ENCODE measurements at places on chromosomes 2 and 18.

GRCh38 chr2:135960656-135961551, 24.5 kb downstream of the DARS1 start:
- DNase-seq = peak; percentile 11

DNA sequence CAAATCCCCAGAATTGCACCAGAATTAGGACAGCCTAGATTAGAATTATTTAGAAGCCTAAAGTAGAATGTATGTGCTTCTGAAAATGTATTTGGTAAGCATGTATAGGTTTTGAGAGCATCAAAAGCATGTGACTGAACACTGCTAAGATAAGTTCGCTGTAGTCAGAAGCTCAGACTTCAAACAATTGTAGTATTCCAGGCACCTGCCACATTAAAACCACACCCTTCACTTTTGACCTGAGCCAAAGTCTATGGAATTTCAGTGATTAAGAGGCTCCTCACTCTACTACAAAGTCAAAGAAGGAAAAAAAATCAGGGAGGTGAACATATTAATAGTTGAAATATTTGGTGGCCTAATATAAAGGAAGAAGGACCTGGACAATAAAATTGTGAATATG, 8.2 kb downstream of the KCNJ3 start:
- no peak for DNase-seq

DNA sequence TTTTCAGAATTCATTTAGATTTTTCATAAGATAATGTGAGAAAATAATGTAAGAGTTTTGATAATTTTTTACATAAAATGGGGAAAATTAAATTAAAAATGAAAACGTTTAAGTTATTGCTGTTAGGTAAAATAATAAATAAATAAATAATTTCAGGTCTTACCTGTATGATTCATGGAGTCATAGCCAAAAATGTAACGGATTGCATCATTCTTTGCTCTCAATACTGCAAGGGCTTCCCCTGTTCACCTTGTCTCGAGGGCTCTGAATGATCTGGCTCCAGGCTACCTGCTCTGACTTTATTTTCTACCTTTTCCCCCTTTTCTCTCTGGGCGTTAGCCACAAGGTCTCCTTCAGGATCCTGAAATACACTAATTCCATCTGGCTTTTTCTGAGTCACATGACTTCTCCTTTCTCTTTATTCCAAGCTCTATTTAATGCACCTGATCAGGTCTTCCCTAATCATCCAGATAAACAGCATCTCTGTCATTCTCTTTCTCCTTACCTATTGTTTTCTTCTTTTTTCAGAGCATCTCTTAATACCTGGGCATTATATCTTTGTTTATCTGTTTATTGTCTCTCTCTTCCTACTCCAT, 30.0 kb upstream of the CFAP36 start:
- DNase-seq = no peak

DNA sequence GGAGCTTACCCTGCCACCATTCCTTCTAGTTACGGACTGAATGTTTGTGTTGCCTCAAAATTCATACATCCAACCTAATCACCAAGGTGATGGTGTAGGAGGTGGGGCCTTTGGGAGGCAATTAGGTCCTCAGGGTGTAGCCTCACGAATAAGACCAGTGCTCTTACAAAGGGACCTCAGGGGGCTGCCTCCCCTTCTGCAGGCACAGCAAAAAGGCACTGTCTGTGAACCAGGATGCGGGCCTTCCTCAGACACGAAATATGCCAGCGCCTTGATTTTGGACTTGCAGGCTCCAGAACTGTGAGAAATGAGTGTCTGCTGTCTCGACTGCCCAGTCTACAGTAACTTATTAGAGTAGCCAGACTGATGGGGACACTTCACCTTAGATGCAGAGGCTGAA, 150.4 kb upstream of the HDAC4 start:
- DNase-seq = no peak

GRCh38 chr2:106269591-106270291, 75.6 kb upstream of the UXS1 start:
- DNase-seq = no peak

- no peak for DNase-seq
Measured at GRCh38 chr2:37894601-37895000, 30.5 kb upstream of the RMDN2 start.

GRCh38 chr18:10040287-10041011, 126.6 kb downstream of the VAPA start:
- no peak for DNase-seq

DNA sequence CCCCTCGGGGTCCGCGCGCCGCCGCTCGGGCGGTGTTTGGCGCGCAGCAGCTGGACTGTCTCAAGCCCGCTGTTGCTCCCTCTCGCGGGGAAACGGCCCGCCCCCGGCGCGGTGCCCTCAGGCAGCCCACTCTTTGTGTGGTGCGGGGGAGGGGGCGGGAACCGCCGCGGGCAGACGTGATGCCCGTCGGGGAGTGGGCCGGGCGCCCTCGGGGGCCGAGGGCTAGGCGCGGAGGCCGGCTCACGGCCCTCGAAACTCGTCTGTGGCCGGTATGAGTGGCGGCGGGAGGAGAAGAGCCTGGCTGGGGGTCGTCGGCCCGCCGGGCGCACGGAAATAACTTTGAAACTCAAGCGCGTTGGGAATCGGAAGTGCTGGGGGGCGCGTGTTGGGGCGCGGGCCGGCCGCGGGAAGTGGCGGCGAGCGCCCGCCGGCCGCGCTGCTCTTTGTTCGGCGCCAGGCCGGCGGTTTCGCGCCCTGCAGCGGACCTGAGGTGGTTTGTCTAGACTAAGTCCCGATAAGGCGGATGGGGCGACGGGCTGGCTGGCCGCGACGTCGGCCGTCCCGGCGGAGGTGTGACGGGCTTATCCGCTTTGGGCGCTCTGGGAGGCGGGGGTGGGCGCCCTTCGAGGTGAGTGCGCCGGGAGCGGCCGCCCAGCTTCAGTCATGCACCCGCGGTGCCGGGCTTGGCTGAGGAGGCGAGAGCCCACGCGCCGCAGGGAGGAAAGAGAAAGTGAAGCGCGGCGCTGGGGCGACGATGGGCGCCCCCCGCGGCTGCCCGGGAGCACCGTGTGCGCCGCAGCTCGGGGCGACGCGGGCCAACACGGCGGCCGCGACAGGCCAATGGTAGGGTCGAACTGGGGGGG, 679 bp downstream of the PTMA start:
- DNase-seq = no peak

DNA sequence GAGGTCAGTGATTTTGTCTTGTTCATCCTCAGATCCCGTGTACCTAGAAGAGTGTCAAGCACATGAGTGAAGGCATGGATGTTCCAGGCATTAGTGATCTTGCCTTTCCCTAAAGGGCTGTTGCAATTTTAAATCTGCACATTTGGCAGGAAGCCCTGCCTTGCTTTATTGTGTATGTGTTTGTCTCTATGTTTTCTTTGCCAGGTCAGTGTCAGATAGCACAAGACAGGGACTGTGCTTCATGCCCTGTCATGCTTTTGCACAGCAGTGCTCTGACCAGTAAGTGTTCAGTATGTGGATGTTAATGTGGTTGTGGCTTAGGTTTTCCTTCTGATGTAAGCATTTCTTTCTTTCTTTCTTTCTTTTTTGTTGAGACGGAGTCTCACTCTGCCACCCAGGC, 131.5 kb downstream of the RGPD3 start:
- no peak for DNase-seq

DNA sequence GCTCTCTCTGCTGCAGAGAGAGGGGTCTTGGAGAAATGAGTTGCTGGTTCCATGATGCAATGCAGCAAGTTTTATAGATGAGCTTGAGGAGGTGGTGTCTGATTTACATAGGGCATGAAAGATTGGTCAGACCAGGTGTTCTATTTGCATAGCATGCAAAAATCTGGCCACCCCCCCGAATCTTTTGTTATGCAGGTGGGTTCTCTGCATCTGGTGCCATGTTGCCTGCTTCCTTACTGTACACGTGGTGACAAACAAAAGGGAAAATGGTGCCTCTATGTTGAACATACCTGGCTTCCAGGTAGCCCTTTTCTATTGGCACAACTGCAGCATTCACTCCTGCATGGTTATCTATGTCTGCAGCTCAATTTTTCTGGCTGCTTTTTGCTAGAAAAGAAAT, 169.4 kb downstream of the GALNT1 start:
- DNase-seq = no peak

DNA sequence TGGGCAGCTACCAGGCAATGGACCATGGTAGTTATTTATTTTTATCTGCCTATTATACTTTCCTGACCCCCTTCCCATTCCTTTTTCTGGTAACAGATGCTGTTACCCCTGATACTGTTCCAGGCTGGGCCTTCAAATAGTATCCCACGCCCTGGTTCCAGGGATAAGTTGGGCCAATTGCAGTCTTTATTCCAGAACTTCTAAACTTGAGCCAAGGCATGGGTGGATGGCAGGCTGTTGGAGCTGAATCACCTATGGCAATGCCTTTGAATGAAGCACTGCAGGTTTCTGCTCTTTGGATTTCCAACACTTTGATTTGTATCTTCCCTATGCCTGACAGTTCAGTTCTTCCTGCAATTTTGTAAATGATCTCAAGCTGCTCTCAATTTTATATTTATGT, 99.2 kb upstream of the LHCGR start:
- DNase-seq = no peak

DNA sequence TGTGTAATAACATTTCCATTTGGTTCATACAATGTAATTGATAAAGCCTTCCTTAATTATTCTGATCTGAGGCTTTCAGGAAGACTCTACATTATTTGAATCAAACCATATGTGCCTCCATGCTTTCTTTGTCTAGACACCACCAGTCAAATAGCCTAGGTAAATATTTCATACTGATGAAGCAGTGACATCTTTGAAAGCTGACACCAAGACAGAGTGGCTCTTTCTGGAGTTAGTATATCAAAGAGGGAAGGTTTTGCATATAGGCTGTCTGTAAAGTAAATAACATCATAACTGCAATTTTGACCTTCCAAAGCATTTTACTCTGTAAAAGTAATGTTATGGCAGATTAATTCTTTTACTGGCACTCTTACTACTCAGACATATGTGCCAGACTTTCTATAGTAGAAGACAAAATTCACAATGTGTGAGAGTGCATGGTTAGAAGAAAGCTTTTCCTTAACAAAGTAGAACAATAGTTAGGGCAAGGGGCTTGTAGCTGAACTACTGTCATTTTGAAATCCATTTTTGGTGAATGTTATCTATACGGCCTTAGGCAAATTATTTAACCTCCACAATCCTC, 177.3 kb downstream of the ERBB4 start:
- DNase-seq = no peak

DNA sequence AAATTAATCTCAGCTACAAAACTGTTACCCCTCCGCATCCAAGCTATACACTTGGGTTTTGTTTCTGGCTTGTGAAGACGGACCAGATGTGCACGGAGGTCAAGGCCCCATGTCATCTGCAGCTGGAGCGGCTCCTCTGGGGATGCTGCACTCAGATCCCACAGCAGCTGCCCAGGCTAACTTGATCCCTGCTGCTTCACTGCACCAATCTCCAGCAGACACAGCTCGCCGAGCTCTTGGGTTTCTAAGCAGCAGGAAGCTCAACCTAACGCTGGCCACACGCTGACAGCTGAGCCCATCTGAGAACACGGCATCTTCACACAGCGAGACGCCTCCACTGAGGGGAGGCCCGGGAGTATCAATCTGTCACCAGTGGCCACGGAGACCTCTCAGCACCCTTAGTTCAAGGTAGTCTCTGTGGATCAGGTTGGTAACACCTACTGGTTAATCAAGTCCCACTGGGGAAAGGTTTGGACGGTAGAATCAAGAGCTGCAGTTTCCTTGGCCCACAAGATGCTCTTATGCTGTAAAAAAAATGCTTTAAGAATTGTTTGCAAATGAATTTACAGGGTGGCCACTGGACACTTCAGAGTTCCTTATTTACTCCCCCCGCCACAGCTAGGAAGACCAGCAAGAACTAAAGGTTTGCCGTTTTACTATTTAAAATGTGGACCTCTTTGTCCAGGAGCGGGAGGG, 67.5 kb downstream of the EMILIN2 start:
- no peak for DNase-seq

GRCh38 chr2:195477996-195478382, 179.0 kb upstream of the SLC39A10 start:
- DNase-seq = no peak

DNA sequence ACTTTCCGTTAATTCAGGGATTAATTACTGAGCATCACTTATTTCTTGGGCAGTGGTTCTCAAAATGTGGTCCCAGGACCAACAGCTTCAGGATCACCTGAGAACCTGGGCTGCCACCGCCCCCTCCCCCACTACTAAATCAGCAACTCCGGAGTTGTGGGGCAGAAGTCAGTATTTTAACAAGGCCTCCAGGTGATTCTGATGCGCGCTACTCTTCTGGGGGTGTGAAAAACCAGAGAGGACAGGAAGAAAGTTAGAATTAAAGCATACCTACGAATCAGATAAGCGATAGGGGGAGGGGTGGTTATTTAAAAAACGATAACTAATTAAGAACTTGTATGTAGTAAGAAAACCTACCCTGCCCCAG, 319 bp downstream of the ZSCAN30 start:
- DNase-seq = no peak

GRCh38 chr2:18406219-18406618, 154.2 kb downstream of the RDH14 start:
- DNase-seq = no peak

- DNase-seq = no peak
Measured at GRCh38 chr2:74747411-74748080, 86.4 kb upstream of the HK2 start.

DNA sequence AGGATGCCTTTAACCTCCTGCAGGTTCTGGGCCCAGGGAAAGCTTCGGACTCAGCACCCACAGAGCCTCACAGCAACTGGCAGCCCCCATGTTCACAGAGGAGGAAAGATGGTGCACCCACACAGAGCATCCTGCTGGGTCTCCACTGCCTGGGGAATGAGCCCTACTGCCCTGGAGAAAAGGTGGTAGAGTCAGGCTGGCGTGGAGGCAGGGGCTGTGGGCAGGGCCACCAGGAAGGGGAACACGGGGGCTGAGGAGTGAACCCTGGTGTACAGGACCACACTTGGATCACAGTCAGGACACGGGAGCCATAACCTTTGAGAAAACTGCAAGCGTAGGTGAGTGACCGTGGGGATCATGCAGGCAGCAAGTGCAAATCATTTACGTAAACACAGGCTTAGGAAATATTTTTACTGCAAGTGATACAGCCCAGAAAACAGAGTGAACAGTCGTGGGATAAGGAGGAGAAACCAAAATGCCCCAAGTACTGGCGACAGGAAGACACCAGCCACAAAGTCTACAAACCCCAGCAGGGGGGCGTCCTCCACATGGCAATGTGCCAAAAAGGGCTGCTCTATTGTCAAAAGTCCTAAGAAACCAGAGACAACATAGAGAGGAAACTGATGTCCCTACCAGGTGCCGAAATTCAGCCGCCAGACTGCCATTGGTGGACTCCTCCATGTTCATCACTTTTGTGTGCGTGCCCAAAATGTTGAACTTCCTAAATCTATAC, 27.6 kb downstream of the STAT1 start:
- no peak for DNase-seq

DNA sequence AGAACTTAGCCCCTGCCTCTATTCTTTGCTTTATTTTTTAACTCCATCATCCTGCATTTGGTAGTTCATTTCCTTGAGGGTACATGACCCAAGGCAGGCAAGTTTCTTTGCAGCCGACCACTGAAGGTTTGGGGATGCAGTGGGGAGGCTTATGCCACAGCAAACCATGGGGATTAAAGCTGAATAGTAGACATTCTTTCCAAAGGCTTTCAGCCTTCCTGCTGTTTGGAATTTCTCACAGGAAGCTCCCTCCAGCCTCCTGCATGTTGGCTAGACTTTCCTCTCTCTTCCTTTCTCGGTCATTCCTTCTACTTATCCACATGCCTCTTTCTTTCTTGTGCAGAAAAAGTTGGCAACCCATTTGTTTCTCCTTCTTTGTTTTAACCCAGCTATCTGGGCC, 77.3 kb downstream of the SOCS6 start:
- peak; percentile 43 for DNase-seq

Data from iPS DF 6.9 (cell line).